AG10803 (cell line): ENCODE measurements at places on chromosomes 6 and 20.

- DNase-seq: peak; percentile 67
These were observed 117.5 kb downstream of the GPX5 start for GRCh38 chr6:28643017-28643740.

GRCh38 chr6:136945072-136945471 is 23.0 kb downstream of the SLC35D3 start:
- no peak for DNase-seq

- DNase-seq: no peak
These were observed 5.8 kb upstream of the SSTR4 start for GRCh38 chr20:23029324-23029723.

DNA sequence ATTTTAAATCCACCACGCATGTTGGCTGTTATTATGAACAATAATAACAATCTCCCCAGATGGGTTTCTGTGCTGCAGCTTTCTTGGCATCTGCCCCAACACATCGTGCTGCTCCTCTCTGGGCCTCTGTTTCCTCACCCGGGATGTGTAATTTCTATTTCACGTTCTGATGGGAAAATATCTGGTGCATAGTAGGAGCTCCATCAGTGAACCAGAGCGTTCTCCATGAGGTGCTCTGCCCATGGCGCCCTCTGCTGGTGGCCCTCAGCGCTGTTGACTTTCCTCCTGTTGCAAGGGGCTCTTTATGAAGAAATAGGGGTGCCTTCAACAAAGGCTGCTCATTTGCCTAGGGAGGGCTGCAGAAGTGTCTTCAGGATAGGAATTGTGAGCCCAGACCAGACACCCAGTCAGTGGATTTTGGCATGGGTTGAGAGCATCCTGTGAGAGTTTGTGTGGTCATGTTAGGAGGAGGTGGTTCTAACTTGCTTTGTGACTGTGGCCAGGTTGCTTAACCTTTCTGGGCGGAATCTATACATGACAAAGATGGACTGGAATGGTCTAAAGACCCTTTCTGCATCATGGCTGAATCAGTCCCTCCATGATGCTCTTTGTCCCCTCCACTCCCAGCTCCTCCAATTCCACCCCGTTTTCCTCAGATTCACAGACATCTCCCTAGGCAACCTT is 8.1 kb downstream of the SCRT2 start:
- no peak for DNase-seq

- DNase-seq: peak; percentile 76
These were observed at the start of gene SFT2D1 for GRCh38 chr6:166342349-166343149. Gene SFT2D1 (minus strand): TSS chr6:166342545. CDS start chr6:166342481, 64 bp downstream.

DNA sequence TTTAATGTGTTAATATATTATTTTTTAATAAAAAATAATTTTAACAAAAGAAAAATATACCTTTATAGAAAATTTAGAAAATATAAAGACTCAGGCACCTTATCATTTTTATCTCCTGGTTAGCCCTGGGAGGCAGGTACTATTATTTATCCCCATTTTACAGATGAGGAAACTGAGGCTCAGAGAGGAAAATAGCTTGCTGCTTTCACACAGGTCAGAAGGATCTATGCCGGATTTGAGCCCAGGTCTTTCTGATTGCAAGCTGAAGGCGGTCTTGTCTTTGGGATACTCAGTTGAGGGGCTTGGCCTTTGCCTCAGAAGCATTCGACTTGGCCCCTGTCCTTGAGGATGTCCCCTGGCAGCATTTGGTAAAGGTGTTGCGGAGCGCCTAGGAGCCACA is 11.5 kb upstream of the OSER1 start:
- no peak for DNase-seq

GRCh38 chr20:61802721-61803311 is 262.9 kb downstream of the TAF4 start:
- no peak for DNase-seq

- no peak for DNase-seq
These were observed 962.9 kb upstream of the SLC35B3 start for GRCh38 chr6:9398071-9398766.

DNA sequence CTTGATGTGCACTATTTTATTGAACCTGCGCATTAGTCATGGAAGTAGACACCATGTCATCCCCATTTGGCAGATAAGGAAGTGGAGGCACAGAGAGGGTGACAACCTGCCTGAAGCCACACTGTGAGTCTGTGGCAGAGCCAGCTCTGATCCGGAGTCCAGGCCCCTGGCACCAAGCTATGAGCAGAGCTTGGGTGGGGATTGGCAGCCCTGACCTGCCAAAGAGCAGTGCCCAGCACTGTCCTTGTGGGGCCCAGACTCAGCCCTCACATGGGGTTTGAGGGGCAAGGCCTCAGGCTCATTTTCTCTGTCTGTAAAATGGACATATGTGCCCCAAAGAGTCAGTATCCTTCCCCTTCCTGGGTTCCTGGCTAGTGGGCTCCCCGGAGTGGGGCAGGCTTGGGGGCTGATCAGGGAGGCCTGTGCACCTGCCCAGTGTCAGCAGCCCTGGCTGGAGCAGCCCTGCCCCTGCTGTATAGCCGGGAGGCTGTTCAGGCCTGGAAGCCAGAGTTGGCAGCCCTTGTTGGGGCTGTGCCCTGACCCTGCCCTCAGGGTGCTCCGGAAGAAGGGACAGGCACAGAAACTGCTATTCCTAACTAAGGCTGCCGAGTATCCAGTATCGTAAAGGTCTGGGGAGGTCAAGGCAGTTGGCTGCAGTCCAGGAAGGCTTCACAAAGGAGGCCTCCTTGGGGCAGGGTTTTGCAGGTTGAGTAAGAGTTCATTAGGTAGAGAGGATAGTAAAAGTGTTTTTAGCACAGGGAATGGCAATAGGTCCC is 38.7 kb downstream of the TGM2 start:
- no peak for DNase-seq

DNA sequence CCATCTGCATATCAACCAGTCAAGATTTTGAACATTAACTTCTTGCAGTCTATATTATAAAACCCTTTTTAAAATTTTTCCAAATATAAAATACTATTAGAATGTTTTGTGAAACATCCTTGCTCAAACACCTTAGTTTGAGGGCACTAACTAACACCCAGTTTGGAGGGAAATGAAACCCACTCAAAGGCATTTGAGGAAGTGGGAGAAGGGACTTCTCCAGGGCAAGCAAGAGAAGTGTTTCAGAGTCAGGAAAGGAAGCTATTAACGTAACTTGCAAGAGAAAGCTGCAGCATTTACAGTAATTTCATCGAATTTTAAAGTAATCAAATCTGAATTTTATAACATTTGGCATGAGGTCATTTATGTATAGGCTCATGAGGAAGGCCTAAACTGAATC is 21.3 kb downstream of the MTFR2 start:
- no peak for DNase-seq

- no peak for DNase-seq
These were observed 15.2 kb downstream of the SLC35B3 start for GRCh38 chr6:8420031-8420588.

DNA sequence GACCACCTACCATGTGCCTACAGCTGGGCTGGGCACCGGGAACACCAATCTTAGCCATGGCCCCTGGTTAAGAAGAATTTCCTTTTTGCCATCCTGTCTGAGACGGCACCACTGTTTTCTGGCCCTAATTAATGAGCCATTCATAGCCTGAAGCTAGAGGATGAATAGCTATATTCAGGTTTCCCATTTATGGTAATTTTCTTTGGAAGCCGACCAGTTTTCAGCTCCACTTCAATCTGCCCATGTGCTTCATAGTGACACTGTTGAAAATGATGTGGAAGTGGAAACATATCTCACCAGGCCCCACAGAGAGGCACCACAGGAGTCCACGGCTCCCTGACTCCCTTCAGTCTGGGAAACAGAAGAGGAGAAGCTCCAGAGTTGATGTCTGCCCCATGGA is 22.6 kb upstream of the ULBP3 start:
- DNase-seq: no peak

DNA sequence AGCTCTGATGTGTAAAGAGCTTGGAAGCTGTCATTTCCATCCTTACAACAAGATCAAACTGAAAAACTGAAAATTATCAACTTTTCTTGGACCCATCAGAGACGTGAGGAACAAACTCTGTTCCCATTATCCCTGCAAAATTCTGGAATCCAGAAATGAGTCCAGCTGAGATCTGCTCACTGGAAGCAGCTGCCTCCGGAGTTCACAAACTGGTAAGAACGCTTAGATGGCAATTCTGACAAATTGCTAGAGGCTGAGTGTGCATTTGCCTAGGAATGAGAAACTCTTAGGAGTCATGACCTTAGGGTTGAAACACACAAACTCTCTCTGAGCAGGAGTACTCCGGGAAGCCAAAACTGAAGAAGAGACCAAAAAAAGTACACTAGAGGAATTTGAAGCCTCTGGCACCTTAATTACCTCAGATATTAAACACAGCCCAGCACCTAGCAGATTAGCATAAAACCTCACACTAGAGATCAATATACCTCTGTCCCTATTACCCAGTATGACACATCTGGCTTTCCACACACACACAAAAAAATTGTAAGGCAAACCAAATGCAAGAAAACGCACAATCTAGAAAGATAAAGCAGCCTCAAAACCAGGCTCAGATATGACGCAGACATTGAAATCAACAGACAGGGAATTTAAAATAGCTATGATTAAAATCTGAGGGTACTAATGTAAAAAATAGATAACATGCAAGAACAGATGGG is 233.5 kb upstream of the SGK1 start:
- DNase-seq: peak; percentile 90
